ENCODE measurements at places on chromosomes 1 and 21.

- DNase-seq, result no peak
Measured at GRCh38 chr1:215518594-215518993, 48.5 kb upstream of the KCTD3 start.

GRCh38 chr1:61082311-61083012, at the start of gene NFIA:
Gene NFIA (plus strand): TSS chr1:61082561.
- DNase-seq, result no peak

GRCh38 chr1:185448591-185449186, 131.6 kb upstream of the IVNS1ABP start:
- no peak for DNase-seq

- DNase-seq, result no peak
Measured at GRCh38 chr1:156914440-156914856, 6.0 kb upstream of the LRRC71 start.

DNA sequence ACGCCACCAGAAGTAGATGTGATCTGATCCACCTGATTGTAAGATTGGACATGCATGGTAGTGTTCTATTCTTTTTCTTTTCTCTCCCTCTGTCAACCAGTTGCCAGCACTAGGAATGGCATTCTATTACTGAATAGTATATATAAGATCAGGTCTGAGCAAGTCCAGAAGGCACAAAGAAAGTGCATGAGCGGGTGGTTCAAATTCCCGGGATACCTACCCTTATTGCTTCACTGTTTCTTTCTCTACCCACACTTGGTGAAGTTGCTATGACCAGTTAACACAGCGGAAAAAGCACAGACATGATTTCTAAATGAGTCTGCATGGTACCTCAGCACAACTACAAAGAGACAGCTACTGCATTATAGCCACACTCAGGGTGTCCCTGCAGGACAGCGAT, 64.0 kb downstream of the SLC9A1 start:
- DNase-seq, result no peak

DNA sequence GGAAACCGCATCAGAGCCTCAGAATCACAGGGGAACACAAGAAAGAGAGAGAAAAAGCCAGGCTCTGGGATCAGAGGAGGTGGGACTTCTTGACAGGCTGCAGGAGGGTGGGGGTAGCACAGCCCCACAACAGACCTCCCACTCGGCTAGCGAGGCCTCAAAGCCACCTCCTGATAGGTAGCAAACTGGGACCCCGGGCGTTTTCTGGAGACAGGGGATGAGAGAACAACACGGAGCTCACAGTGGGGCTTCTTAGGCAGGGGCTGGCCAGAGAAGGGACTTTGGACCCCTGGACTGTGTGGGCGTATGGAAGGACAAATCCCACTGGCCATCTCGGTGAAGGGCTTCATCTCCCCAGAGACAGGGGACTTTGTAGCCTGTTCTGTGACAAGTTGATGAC, 116.3 kb downstream of the AJAP1 start:
- no peak for DNase-seq

GRCh38 chr1:36576118-36576517, 93.4 kb upstream of the CSF3R start:
- DNase-seq, result no peak

DNA sequence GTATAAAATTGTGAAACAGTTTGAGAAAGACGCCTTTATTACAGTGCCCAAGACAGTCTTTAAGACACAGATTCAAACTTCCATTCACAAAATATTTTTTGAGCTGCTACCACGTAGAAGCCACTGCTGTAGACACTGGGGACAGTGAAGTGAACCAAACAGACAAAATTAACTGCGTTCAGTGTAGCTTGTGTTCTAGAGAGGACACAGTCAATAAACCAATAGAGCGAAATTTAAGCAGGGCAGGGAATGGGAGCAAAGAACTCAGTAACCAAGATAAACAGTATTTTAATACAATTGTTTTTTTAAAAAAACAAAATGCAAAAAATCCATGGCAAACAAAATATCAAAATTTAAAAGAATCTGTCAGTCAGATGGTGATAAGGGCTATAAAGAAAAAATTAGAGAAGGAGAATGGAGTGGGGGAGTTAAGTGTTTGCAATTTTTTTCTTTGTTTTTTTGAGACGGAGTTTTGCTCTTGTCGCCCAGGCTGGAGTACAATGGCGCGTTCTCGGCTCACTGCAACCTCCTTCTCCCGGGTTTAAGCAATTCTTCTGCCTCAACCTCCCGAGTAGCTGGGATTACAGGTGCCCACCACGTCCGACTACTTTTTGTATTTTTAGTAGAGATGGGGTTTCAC, 719 bp upstream of the PARS2 start:
- no peak for DNase-seq

GRCh38 chr1:25502957-25503356, 40.4 kb upstream of the LDLRAP1 start:
- no peak for DNase-seq

GRCh38 chr1:215661033-215661432, 93.9 kb downstream of the KCTD3 start:
- DNase-seq, result no peak

DNA sequence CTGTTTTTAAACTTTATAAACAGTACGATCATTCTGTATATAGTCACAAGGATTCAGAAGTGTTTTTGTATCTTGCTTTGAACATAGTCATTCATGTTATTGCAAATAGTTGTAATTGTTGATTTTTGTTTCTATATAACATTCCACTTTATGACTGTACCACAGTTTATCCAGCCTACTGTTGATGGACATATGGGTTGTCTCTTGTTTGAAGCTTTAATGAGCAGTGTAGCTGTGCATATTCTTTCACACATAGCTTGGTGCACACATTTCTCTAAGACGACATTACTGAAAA, 6.1 kb downstream of the CD101 start:
- DNase-seq, result no peak

All from cortex of kidney (tissue), 1 donor.